SK-MEL-5 (cell line): ENCODE measurements at places on chromosomes 2 and 18. TPM values are rescaled to one million over a fixed set of nuclear protein-coding genes. Genes with fewer than 3 reads are reported as not detected.

CHST9 gene
- not detected in 2 replicates for total RNA-seq

PIAS2 gene
- total RNA-seq: 29.0 and 32.3 TPM in 2 replicates

RNU2-63P gene
- total RNA-seq: not detected in 2 replicates

B3GNT7 gene
- 20.2 and 21.5 TPM in 2 replicates for total RNA-seq

TDRD15 gene
- 0.03 and 0.16 TPM in 2 replicates for total RNA-seq

MGAT4A gene
- 16.3 and 22.0 TPM in 2 replicates for total RNA-seq

EPHA4 gene
- total RNA-seq: 42.4 and 59.8 TPM in 2 replicates
